Activated T-helper 1 cell treated with anti-CD3 and anti-CD28 coated beads, Interleukin-2, amount 50 U/mL, for 16 hours (primary cell): ENCODE measurements at places on chromosomes 7 and 10.

DNA sequence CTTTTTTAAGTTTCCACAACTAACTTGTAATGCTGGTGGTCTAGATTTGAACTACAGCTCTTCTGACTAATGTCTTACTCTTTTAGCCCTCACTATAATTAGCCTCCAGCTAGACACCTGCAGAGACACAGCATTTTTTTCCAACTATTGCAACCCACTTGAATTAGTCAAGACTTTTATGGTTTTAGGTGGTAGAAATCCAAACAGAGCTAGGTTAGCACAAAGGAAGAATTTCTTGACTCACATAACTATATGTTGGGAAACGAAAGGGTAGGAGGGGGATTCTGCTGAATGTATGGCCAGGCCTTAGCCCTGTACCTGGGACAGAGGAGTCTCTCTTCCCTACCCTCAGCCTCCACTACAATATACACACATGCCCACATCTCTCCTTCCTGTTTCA, 586.1 kb downstream of the INHBA start:
- no peak for DNase-seq

GRCh38 chr10:93420091-93420490, 62.0 kb downstream of the MYOF start:
- no peak for DNase-seq

GRCh38 chr10:118543714-118544400, 51.6 kb downstream of the PRLHR start:
- no peak for DNase-seq

GRCh38 chr10:60446851-60447250, 57.2 kb upstream of the ANK3 start:
- DNase-seq = no peak

- DNase-seq = no peak
These were observed 33.1 kb downstream of the DENND2A start for GRCh38 chr7:140607441-140607989.

DNA sequence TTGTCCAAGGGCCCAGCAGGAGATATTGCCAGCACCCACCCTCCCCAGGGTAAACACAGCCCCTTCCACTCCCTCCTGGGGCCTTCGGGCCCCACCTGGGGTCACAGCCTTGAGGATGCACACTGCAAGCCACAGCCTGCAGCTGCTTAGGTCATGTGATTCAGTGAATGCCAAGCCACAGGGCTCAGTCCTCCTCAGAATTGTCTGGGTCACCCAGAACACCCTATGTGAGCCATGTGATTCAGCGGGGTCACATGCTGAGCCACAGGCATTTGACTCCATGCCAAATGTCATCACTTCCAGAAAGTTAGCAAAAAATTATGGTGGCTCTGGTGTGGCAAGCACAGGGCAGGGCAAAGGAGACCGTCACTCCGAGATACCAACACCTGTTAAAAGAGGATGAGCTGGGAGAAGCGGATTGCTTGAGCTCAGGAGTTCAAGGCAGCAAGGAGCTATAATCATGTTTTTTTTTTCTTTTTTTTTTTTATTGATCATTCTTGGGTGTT, 17.2 kb upstream of the PSAP start:
- no peak for DNase-seq

GRCh38 chr10:44979281-44980191, 927 bp upstream of the DEPP1 start:
- no peak for DNase-seq
